ENCODE measurements at places on chromosomes 12 and 14.

DNA sequence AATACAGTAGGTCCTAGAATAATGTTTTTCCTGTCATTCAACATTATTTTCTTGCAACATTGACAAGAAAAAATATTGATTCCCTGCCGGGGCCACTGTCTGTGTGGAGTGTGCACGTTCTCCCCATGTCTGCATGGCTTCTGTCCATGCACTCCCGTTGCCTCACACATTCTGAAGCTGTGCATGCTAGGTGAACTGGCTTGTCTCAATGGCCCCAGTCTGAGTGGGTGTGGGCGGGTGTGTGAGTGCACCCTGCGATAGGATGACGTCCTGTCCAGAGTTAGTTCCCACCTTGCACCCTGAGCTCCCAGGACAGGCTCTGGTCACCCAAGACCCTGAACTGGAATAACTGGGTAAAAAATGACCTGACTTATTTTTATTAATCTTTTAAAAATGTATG, 186.1 kb downstream of the CAND1 start:
- no peak for DNase-seq

DNA sequence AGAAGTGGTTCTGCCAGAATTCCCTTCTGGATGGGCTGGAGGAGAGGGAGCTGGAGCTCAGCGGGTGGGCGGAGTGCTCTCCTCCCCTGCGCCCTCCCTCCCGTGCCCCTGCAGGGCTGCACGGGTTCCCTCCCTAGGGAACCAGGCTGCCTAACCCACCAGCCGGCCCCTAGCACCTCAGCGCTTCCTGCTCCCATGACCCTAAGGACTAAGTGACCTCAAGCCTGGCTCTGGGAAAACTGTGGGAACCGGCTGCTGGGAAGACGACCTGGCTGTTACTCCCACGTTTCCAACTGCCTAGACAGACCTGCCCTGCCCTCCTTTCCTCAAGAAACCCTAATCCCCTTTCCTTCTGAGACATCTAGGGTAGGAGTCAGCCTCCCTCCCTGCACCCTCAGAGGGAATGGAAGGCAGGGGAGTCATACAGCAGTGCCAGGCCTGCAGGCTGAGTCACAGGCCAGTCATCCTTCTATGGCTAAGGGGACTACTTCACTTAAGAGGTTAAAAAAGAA, 31.5 kb downstream of the SLC6A12 start:
- DNase-seq: no peak

- DNase-seq: no peak
Measured at GRCh38 chr12:61894168-61894567, 366.0 kb upstream of the USP15 start.

DNA sequence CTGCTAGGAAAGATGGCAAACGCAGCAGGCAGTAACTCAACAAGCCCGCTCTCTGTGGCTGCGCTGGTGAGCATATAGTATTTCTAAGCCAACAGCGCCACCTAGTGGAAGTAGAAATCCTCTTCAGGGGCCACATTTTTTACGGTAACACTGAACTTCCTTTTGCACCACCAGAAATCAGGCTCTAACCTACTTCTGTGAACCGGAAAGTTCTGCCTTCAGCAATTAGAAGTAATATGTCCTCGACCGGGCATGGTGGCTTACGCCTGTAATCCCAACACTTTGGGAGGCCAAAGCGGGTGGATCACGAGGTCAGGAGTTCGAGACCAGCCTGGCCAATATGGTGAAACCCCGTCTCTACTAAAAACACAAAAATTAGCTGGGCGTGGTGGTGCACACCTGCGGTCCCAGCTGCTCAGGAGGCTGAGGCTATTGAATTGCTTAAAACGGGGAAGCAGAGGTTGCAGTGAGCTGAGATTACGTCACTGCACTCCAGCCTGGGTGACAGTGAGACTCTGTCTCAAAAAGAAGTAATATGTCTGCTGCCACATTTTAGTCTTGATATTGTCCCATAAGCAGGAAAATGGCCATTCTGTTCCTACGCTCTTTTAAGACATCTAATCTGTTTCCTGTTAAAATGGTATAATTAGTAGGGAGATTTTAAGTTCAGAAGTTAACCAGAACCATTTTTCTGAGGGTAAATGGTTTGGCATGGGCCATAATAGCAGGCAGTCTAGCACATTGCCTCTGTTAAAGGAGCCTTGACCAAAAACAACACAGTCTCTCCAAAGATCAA, 26.8 kb downstream of the APOBEC1 start:
- DNase-seq: peak; percentile 82

GRCh38 chr12:127620735-127621355, 646.1 kb upstream of the TMEM132C start:
- no peak for DNase-seq

DNA sequence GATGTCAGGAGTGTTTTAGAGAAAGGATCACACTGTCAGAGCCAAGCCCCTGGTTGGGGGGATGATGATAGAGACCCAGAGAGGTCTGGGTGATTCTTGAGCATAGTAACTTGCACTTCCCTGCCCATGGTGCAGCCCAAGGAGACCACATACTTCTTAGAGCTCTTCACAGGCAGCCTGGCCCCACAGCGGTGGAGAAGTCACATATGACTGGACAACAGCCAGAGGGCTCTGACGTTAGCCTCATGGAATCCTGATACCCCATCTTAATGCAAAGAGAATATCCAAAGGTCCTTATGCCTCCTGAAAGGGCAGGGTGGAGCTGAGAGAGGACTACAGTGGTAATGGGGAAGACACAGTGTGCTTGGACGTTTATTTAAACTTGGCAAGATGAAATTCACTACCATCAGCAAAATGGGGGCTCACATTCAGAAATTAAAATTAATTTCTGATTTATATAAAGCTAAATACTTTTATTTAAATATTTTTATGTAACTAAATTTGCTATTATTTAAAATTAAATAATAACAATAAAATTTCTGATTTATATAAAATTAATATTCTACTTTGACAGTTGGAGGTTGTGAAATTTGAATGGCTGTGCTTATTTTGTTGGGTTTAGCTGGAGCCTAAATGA, 131.3 kb downstream of the KTN1 start:
- DNase-seq: no peak

GRCh38 chr12:101803978-101804377, 26.8 kb downstream of the GNPTAB start:
- DNase-seq: no peak

DNA sequence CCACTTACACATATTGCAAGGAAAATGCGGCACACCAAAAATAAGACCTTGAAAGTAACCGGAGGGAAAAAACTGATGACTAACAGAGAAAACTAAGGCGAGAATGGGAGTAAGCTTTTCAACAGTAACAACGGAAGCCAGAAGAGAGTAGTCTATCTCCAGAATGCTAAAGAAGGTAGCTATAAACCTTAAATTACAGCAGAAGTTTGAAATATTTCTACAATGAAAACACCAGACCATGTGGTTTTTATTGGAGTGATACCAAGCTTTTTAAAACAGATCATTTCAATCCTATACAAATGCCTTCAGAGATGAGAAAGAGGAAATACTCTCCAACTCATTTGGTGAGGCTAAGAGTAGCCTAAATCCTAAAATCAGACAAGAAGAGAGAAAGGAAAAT, 209.5 kb downstream of the ANO6 start:
- no peak for DNase-seq

DNA sequence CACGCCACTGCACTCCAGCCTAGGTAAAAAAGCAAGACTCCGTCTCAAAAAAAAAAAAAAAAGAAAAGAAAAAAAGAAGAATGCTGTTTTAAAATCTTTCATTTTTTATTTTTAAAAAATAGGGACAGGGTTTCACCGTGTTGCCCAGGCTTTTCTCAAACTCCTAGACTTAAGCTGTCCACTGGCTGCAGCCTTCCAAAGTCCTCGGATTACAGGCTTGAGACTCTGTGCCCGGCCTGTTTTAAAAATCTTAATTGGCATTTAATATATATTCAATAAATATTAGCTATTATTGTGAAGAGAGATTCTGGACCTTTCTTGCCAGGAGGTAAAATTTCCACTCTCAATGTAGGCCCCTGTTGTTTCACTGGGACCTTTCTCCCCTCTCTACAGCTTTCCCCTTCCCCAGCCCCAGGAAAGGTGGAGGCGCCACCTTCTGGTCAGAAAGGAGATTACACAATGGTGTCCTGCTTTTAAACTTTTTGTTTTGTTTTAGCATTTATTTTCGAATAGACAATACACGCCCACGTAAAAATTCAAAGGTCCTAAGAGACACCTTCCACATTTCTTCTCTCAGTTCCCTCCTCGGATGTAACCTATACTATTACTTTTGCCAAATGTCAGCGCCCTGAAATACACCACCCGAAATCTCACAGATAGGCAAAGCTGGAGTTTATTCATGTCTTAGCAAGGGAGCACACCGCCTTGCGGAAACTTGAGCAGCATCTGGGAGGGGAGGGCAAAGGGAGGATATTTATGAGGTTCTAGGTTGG, 23.8 kb upstream of the PHC1 start:
- DNase-seq: peak; percentile 55

- DNase-seq: no peak
Measured at GRCh38 chr12:12294215-12295005, 27.6 kb upstream of the LRP6 start.

GRCh38 chr12:43501703-43502102, 50.3 kb downstream of the ADAMTS20 start:
- peak; percentile 13 for DNase-seq

- DNase-seq: peak; percentile 40
Measured at GRCh38 chr14:52961060-52961639, 10.3 kb upstream of the FERMT2 start.

- no peak for DNase-seq
Measured at GRCh38 chr12:68532887-68533248, 77.8 kb upstream of the RAP1B start.

DNA sequence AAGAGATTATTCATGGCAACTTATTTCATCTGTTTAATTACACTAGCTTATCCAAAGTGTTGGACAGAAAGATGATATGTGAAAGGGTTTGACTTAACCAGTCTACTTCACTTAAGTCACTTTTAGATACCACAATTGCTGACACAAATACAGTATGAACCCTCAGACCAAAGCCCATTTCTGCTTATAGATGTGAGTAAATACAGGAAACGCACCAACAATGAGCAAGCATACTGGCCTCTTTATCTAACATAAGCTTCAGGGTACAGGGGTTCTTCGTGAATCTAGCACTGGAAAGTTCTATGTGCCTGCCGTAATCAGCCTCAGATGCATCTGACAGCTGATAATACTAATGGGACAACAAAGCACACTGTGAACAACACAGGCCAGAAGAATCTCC, 209.6 kb downstream of the MED13L start:
- no peak for DNase-seq

GRCh38 chr12:128829861-128830504, 6.2 kb upstream of the SLC15A4 start:
- no peak for DNase-seq

DNA sequence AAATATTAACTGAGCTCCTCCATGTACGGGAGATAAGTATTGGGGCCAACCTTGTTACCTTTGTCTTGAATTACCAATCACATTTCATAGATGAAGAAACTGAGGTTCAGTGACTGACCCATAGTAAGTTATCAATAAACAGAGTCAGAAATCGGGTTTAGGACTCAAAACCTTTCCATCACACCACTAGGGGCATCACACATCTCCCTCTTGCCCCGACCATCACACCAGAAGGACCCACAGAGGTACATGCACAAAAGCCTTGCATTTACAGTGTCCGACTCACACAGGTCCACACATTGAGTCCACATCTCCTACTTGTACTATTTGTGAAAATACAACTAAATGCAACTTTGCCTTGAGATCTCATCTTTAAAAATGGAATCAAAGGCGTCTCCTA, 29.4 kb downstream of the KCNA5 start:
- no peak for DNase-seq

DNA sequence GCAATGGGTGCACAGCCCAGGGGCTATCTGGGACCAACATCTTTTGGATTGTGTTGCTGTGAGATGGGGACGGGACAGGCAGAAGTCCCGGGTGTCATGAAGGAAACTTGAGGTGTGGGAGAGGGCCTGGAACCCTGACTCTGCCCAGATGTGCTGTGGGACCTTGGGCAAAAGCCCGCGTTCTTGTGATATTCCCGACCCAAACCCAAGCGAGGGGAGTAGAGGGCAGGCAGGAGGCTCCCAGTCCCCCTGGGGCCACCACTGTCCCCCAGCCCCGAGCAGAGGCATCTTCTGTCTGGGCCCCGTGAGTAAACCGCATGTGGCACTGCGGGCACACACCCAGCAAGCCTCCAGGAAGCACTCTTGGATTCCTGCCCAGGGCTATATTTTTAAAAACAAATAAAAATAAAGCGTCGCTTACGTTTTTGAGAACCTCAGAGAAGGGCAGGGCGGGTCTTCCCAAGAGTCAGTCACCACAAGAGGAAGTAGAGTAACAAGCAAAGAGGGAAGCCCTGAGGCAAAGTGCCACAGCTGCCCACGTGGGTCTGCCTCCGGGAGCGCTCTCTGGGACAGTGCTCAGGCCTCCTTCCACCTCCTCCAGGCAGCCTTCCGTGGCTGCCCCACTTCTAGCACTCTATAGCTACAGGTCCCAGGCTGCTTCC, 39.5 kb downstream of the BEGAIN start:
- no peak for DNase-seq

DNA sequence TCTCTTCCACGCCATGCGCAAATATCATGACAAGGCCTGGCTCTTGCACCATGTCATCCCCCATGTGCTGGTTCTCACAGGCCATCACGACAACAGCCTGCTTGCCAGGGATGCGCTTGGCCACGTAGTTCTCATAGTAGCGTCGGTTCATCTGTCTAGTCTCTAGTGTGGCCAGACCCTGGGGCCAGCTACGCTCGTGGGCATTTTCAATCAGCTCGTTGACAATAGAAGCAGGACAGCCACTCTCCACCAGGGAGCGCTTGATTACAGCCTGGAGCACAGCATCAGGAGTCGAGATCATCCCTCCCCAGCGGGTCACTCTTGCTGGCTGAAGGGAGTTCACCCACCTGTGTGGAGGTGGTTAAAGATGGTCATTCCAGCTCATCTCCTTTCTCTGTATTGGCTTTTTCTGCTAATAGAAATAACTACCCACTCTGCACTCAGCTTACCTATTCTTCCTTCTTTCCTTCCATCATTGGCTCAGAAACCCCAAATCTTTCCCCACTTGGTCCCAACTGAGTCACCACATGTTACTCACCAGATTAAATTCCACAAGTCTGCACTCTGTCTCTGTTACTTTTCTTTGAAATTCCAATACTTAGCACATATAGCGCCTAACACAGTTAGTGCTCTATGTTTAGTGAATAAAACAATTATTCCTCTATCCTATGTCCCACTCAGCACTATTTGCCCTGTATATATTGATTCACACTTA, 15.1 kb downstream of the RNF41 start:
- peak; percentile 78 for DNase-seq

DNA sequence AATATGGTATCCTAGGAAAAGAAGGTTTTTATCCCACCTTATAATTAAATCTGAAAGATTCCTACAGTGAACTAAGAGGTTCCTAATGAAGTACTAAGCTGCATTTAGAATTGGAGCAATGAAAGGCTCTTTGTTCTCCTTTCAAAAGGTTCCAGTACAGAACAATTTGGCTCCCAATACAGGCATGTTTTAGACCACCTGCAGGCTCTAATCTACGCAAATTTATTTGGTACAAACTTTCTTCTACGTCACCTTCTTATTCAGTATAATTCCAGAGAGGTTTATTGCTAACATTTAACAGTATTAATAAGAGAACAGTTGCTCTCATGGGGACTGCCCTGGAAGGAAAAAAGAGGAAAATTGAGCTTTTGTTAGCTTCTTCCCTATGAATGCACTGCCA, 37.6 kb upstream of the SLCO1C1 start:
- no peak for DNase-seq

- peak; percentile 51 for DNase-seq
Measured at GRCh38 chr12:12081836-12082497, 11.2 kb downstream of the BCL2L14 start.

Data from HuH-7 (cell line).